GM12878 (cell line): ENCODE measurements at places on chromosomes 7 and 10. TPM values are rescaled to one million over a fixed set of nuclear protein-coding genes. Genes with fewer than 3 reads are reported as not detected.

The C10orf143 gene
- 2.5 and 2.8 TPM in 2 replicates for total RNA-seq

- no peak overlapping the region for H3K27ac ChIP-seq
- H3K4me1 ChIP-seq, result peaks cover 14% of the 10 kb centered on the region
- H3K36me3 ChIP-seq, result no peaks in the 10 kb centered on the region
Measured at GRCh38 chr10:77493239-77493806, 144.3 kb downstream of the KCNMA1 start.

DNA sequence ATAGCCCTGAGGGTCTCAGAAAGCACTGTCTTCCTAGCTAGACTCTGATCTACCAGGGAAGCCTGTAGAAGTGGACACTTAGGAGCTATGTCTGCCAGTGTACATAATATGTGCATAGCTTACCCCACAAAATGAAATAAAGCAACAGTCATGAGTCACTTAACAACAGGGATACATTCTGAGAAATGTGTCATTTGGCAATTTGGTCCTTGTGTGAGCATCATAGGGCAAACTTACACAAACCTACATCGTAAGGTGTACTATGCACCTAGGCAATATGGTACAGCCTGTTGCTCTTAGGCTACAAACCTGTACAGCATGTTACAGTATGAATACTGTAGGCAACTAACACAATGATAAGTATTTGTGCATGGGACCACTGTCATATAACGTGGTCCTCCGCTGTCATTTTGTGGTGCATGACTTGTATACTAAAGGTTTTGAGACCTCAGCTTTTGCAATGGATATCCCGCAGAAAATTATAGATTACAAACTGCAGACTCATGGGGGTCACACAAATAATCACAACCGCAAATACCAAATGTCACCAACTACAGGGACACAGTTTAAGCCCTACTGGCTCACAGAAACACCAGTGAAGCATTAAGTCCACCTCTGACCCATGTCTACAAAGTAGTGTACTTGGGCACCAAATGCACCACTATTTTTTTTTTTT, 1.7 kb downstream of the URGCP start:
- peaks cover 14% of the 10 kb centered on the region for H3K4me1 ChIP-seq
- DNase-seq, result no peak
- no peaks in the 10 kb centered on the region for H3K27me3 ChIP-seq
- H3K36me3 ChIP-seq, result no peaks in the 10 kb centered on the region
- H3K27ac ChIP-seq, result no peak overlapping the region
- H3K4me3 ChIP-seq, result no peak overlapping the region

GRCh38 chr10:79044846-79045245, 23.9 kb upstream of the ZMIZ1 start:
- no peak overlapping the region for H3K4me3 ChIP-seq
- H3K36me3 ChIP-seq, result no peaks in the 10 kb centered on the region
- DNase-seq, result no peak
- H3K4me1 ChIP-seq, result peaks cover 8% of the 10 kb centered on the region
- no peaks in the 10 kb centered on the region for H3K27me3 ChIP-seq

The RARRES2 gene
- total RNA-seq, result 0.96 and 2.2 TPM in 2 replicates
